ENCODE measurements at places on chromosomes 7 and 10.
A peak's percentile ranks its signal among the peaks of the same experiment; 100 is the strongest.

DNA sequence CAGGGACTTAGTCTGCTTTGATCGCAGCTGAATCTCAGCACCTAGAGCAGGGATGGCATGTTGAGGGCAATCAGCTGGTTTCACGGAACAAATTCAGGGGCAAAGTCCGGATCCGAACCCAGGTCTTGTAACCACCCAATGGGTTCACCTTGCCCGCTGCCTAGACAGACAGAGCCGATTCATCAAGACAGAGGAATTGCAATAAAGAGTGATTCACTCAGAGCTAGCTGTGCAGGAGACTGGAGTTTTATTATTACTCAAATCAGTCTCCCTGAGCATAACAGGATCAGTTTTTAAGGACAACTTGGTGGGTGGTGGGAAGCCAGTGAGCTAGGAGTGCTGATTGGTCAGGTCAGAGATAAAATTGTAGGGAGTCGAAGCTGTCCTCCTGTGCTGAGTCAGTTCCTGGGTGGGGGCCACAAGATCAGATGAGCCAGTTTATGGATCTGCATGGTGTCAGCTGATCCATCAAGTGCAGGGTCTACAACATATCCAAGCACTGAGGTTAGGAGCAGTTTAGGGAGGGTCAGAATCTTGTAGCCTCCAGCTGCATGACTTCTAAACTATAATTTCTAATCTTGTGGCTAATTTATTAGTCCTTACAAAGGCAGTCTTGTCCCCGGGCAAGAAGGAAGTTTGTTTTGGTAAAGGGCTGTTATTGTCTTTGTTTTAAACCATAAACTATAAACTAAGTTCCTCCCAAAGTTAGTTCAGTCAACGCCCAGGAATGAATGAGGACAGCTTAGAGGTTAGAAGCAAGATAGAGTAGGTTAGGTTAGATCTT is 43.5 kb upstream of the CHST3 start:
- DNase-seq: peak; percentile 58

DNA sequence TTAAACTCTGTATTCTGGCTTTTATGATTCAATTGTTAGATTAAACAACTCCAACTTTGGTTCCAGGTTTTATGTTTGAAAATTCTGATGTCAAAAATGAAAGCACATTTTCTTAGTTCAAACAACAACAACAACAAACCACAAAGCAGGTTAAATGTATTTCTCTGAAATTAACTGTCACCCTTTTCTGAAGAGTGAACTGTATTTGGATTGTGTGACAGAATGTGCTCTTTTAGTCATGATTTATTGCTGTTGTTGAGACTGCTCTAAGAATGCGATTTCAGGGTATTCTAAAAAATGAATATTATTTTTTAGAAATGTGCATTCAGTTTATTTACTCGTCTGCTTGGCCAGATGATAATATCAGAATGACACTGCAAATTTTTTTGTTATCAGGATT is 144.1 kb downstream of the GNAI1 start:
- DNase-seq: no peak

GRCh38 chr10:46283580-46284285 is 3.1 kb upstream of the ANTXRL start:
- DNase-seq: no peak

- no peak for DNase-seq
These were observed 411.1 kb upstream of the MGMT start for GRCh38 chr10:129055986-129056385.

GRCh38 chr7:33183504-33183903 is 54.1 kb downstream of the BBS9 start:
- no peak for DNase-seq

DNA sequence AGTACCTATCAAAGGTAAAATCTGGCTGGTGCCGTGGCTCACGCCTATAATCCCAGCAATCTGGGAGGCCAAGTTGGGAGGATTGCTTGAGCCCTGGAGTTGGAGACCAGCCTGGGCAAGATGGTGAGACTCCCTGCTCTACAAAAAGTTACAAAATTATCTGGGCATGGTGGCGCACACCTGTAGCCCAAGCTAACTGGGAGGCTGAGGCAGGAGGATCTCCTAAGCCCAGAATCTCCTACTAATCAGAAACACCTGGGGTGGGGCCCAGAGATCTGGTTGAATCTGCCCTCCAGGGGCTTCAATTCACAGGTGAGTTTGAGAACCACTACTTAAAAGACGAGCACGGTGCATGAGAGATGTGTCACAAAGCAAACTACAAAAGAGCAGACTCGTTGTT is 2.4 kb downstream of the PLA2G12B start:
- no peak for DNase-seq

DNA sequence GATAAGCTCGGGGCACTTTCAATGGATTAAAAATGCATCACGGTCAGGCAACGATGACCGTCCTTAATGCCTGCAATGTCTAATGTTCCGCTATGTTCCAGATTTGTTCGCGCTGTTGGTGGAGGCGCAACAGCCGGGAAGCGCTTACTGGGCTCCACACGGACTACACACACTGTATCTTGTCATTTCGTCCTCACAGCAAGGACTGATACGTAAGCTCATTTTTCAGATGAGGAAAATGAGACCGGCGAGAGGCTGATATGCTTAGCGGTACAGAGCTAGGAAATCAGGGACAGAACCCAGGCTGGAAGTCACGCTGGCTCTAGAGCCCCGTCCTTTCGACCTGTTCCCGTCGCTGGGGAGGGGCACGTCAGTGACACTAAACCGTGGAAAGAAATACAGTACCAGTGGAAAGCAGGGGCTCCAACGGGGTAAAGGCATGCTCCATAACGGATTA is 670 bp downstream of the TPK1 start:
- peak; percentile 83 for DNase-seq

GRCh38 chr10:103632247-103632642 is 138.7 kb downstream of the NEURL1 start:
- no peak for DNase-seq

- no peak for DNase-seq
These were observed 66.6 kb downstream of the PWWP2B start for GRCh38 chr10:132463333-132464255.

DNA sequence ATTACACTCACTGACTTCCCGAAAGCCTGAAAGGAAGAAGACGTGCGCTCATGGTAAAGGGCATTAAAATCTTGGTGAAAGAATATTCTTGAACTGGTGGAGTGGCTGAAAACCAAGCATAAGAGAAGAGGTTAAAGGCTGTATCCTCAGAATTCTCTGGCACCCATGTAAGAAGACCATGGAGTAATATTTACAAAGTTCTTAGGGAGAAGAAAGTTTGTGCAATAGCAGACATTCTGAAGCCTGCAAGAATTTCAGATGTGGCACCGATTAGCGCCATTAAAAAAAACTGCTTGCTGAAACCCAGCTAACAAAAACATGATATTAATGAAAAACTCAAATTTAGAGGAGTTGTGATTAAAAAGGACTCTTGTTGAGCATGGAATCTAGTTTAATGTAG is 44.1 kb downstream of the C1GALT1 start:
- DNase-seq: no peak

GRCh38 chr7:127678337-127678736 is 26.3 kb downstream of the SND1 start:
- DNase-seq: no peak

DNA sequence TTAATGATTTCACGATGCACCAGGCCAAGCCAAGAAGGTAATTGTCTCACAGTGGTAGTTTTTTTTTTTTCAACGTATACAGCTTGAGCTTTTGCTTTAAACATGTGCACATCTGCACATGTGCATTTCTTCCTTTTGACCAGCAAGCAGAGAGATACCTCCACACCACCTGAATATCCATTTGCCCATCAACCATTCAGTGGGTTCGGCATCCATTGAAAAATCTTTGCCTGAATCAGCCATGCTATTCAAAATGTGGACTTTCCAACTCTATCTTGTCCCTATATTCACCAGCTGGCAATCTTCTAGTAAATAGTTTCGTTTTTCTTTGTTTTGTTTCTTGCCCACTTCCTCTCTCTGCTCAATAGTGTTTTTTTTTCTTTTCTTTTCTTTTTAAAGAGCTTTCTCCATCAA is 7.7 kb upstream of the TRA2A start:
- no peak for DNase-seq

- DNase-seq: no peak
These were observed 27.3 kb upstream of the HERPUD2 start for GRCh38 chr7:35722054-35722849.

DNA sequence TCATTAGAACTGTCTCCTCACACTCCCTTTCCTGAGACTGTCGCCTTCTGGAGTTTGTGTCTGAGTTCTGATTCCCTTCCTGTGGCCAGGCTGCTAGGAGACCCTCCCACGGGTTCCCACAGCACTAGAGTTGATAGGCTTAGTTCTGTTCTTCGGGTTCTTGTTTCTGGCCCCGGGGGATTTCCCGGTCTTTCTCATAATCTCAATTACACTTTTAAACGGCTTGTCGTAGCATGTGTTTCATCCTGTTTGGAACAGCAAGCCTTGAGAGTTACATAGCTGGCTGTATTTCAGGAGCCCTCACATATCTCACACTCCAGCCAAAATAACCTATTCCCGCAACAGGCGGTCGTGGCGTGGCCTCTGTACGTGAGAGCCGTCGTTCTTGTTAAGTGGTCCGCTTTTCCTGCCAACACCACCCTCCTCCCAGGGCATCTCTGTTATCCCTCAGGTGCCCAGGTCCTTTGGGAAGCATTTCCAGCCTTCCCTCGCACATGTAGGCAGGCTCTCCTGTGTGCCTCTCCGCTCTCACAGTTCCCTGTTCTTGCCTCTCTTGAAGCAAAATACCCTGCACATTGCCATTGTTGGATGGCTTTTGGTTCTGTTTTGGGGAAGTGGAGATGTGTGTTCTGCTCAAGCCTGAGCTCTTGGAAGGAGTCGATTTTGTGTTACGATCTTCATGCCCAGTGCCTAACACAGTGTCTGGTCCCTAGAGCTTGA is 46.0 kb downstream of the CDC123 start:
- DNase-seq: no peak

GRCh38 chr10:78165617-78166016 is 132.0 kb downstream of the RPS24 start:
- peak; percentile 29 for DNase-seq

GRCh38 chr10:74186678-74187077 is 35.7 kb downstream of the ADK start:
- DNase-seq: no peak

- no peak for DNase-seq
These were observed 27.6 kb upstream of the TAS2R16 start for GRCh38 chr7:123023126-123023525.

GRCh38 chr7:33186192-33186591 is 56.8 kb downstream of the BBS9 start:
- no peak for DNase-seq

GRCh38 chr10:77565590-77566023 is 72.0 kb downstream of the KCNMA1 start:
- DNase-seq: no peak

DNA sequence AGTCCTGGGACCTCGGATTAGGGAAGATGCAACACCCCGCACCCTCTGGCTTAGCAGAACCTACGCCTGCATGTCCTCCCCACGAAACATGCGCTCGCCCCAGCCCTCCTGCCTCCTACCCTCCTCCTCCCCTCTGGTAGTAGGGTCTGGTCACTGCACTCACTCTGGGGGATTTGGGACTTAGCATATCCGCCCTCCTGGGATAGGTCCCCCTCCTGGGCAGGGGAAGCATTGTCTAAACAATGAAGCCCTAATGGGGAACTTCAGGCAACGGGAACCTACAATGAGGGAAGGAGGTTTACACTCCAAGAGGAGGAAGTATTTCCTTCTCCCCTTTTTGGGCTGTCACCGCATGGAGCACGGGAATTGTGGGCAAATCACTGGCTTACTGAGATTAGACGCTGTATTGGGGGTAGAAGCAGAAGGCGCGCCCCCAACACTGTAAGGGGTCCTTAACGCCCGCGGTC is 892 bp downstream of the CRHR2 start:
- DNase-seq: no peak

DNA sequence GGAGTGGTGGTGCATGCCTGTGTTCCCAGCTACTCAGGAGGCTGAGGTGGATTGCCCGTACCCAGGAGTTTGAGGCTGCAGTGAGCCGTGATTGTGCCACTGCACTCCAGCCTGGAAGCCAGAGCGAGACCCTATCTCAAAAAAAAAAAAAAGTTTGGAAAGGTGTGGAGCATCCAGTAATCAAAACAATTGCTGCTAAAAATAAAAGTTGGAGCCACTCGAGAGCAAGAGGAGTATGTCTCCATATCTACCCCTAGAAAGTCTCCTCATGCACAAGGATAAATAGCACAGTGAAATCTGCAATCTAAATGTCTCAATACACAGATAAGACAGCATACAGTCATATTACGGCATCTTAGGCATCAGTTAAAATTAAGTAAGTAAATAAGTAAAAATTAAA is 81.5 kb upstream of the NEBL start:
- DNase-seq: no peak

- DNase-seq: peak; percentile 97
These were observed 35.9 kb upstream of the CYP2C9 start for GRCh38 chr10:94902570-94902969.

DNA sequence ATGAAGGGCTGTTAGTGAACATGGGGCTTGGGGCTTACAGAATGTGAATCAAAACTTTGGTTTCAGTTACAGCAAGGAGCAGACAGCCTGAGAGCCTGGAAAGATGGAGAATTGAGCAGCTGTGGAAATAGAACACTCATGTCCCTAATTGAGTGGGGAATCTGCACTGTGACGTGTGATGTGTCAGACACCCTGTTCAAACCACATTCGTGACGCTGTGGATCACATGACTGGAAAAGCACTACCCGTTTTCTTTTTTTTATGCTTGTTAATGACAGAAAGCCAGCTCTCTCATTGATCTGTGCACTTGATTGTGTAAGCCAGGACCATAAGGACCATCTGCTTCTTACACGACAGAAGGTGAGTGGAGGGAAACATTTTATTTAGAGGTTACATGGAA is 15.1 kb upstream of the TBX20 start:
- DNase-seq: no peak

DNA sequence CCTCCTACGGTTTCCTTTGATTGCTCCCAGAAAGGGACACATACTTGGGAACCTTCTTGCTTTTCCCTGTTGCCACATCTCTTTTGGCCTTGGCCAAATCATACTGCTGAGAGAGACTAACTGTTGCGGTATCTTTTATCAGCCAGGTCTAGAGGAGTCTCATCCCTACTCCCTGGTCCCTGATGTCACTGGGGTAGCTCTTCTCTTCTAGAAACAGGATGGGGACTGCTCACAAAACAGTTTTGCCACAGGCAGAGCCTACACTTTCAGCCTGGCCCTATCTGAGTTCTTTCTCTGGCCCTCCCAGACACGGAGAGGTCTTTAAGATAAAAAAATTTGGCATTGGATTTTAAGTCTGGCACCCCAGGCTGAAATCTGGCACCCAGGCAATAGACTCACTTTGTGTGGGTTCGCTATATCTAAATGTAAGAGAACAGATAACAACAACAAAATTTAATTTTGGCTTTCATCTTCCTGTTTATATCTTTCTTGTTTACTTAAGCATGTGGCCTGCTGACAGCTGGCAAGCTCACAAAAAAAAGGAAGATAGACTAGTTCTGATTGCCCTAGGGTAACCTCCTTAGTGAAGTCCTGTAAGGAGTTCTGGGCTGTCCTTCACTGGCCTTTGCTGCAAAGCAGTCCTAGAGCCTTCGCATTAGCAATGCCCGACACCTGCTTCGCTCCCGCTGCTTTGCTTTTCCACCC is 228.3 kb upstream of the NPVF start:
- peak; percentile 13 for DNase-seq

- peak; percentile 13 for DNase-seq
These were observed 29.3 kb upstream of the CCL24 start for GRCh38 chr7:75842836-75843446.

All from small intestine (tissue), 16 donors.